T-helper 17 cell (primary cell): ENCODE measurements at places on chromosomes 12 and 14.

- DNase-seq: no peak
These were observed 4.5 kb upstream of the MIA2 start for GRCh38 chr14:39229222-39229543.

DNA sequence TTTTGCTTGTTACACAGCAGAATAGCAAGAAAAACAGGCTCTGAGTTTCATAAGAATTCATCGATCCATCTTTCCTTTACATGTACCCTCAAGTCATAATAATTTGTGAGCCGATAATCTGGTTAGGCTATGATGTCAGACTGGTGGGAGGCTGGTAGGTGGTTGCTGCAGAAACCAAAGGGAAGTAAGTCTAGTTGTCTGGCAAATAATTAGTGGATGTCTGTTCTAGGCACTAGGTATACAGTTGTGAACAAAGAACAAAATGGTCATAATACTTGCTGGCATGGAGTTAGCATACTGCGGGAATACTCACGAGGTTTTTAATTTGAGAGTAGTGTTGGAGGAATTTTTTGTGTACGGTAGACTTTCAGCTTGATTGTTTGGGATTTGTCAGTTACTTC, 8.8 kb downstream of the SUSD6 start:
- no peak for DNase-seq

DNA sequence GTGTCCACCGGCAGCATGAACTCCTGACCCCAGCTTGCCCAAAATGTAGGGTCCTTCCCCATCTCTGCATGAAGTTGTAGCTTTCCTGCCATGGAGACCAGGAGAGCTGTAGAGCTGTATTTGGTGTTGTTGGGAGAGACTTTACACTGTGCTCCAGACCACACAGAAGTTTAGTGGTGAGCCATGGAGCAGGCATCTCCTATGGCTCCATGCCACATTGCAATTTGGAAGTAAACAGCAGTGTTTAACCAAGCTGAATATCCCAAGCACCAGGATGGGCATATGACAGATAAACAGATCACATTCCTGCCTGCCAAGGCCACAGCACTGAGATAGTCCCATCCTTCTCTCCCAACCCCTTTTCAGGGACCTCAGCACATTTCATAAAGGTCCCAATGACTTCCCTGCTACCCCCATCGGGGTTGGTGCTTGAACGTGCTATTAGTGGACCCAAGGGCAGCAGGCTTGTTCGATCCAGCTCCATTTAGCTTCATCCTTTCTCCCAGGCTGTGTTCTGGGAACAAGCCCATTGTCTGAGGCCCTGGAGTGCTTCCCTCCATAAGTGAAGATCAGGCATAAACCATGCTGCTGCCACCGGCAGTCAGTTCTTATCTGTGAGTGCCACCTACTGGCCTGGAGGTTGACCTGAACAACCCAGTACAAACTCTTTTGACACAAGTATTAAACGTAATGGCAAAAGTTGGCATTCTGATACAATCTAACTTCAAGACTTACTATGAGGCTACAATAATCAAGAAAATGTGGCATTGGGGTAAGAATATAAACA, 172.3 kb upstream of the ATXN7L3B start:
- DNase-seq: no peak

- no peak for DNase-seq
These were observed 465.8 kb upstream of the SYT1 start for GRCh38 chr12:78398750-78399149.

- DNase-seq: no peak
These were observed 71.1 kb downstream of the AVPR1A start for GRCh38 chr12:63079791-63080502.

DNA sequence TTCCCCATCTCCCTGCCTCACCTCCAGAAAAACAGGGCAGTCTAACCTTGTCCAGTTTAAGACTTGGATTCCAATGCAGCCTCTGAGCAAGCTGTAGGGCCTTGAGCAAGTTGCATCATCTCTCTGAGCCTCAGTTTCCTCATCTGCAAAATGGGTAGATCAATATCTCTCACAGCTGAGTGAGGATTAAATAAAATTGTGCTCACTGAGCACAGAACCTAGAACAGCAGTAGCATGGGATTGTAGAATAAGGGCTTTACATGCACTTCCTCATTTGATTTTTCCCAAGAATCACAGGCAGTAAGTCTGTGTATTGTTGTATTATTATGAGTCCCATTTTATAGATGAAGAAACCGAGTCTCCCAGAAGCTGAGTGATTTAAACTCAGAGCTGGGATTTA, 2.0 kb downstream of the DTX1 start:
- no peak for DNase-seq

DNA sequence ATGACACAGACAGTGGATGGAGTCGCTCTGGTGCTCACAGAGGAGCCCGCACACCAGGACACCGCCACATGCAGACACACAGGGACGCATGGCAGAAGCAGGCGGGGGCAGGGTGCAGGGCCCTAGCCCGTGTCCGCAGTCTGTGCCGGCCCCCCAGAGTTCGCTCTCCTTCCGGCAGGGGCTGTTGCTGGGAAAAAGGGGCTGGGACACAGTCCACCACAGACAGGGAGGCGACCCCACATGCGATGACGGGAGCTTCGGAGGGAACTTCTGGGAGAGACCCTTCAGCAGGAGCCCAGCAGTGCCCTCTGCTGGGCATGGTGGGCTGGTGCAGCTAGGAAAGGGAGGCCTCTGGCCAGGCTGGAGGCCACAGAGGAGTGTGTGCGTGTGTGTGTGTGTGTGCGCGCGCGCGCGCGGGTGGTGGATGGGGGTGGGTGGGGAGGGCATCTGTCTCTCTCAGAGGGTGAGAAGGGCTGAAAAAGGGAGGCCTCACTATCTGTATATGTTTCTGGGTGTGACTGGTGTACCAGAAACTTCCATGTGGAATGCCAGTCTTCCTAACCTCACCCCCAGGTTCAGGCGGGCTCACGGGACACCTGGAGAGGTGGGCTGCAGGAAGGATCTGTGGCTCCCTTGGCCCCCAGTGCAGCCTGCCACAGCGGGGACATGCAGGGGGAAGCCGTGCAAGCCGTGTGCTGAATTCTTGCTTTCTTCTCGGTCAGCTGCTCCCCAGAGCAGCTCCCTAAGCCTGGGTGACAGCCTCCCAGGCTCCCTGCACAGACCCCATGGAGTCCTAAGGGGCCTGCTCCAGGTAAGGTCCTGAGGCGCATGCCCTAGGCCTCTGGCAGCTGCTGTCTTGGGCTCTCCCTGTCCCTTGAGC, 60.7 kb downstream of the PLEKHG3 start:
- peak; percentile 63 for DNase-seq

- no peak for DNase-seq
These were observed 199.1 kb downstream of the SLC5A8 start for GRCh38 chr12:101010896-101011295.

DNA sequence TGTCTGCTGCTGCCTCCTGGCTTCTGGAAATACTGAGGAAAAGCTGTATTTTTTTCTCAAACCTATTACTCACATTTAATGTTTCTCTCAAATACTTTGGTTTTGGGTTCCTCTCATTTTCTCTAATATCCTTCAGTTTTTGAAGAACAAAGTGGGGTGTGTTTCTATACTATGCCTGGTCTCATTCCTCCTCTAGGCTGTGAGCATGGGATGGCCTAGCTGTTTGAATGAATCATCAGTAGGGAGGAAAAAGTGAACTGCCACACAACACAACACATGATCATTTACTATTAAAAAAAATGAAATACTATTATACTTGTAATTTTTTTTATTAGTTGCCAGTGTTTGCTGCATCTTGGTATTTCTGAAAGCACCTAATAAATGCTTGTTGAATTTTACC, 11.3 kb upstream of the SMCO3 start:
- no peak for DNase-seq

DNA sequence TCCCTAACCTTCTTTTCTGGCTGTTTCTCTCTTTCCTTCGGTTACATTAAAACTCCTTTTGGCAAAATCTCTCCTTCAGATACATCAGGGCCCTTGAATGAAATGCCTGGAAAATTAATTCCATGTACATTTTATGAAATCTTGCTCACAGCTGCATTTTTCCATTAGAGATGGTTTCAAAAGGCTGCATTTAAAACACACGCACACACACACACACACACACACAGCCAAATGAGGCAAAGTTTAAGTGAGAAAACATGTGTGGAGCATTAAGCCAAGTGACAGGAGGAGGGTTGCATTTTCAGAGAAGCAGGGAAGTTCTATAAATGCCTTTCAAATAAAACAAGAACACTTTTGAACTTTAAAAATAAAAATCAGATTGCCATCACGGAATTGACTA, 216.4 kb downstream of the LRIG3 start:
- DNase-seq: no peak

DNA sequence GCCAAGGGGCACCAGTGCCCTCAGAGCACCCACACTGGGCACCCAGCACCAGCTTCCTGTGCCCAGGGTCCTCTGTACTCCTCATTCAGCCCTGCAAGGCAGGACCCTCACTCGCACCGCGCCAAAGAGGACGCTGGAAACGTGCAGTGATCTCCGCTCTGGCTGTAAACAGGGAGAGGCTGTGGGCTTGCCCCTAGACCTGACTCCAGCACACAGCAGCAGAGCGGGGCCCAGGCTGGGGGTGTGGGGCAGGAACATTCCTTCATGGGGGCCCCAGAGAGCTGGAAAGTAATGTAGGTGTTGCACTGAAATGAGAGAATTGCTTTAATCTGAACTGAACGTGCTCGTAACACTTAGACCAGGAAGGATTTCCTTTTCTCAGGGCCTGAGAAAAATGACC, 5.0 kb upstream of the BRF1 start:
- no peak for DNase-seq

DNA sequence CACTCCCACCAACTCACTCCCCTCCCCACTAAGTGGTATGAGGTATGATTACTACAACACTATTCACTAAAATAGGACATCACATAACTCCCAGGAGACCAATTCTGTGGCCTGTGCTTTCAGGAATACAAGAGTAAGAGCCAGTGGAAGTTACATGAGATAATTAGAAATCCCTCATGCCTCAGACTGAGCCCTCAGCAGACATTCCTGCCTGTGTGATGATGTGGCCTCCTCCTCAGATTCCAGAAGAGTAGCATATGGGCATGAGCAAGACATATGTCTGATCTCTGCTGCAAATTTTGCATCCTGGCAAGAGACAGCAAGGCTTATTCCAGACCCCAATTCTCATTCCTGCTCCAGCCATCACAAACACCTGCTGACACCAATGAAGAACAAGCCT, 46.0 kb upstream of the BMP4 start:
- no peak for DNase-seq

GRCh38 chr14:97306760-97307246, 509.6 kb downstream of the VRK1 start:
- no peak for DNase-seq

GRCh38 chr14:104293851-104294627, 155.7 kb downstream of the KIF26A start:
- DNase-seq: no peak

DNA sequence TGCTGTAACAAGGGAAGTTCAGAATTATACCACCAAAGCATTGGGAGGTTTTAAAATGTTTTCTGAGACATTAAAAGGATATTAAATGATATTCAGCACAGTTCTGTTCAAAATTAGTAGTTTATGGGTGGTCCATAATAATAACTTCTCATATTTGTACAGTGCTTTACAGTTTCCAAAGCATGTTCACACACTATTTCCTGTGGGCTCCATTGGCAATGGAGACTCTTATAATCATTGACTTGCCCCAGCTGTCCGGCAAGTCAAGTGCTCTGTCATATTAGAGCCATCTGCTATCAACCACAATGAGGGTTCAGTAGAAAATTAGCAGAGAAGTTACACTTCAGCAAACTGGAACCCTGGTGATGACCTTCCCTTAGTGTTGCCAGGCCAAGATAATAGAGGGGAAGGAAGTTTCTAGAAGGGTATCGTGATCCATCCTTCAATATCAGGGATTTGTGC, 526.6 kb upstream of the CCDC196 start:
- no peak for DNase-seq

- DNase-seq: no peak
These were observed 45.5 kb downstream of the CHST11 start for GRCh38 chr12:104502217-104502616.

DNA sequence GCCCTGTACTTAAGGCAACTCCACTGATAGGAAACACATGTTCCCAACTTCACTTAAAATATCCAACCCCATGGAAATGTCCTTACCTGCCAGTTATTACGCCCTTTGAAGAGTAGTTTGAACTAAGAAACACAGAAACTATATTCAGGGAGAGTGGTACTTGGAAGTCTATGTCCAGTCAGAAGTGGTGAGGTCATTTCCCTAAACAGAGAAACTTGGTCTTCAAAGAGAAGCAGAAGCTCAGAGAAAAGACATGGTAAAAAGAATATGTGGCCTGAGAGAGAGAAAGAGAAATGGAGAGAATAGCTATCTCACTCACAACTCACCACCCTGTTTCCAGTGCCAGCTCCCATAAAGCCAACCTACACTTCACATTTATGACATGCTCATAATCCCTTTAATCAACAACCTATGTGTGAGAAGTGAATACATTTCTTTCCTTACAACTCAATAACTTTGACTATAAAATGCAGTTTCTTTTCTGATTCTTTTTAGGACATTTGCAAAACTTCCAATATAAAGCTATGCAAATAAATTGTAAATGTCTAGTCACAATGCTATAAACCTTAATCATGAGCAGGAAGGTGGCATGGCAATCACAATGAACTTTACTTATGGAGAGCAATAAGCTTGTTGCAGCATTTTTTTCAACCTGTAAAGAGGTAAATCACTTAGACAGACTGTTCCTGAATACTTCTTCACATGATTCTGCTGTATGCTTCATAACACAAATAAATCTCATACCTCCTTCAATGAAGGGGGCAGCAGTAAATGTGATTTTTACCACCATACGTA, 67.1 kb downstream of the CPNE8 start:
- DNase-seq: no peak

GRCh38 chr12:121490401-121491281, 90.2 kb downstream of the KDM2B start:
- no peak for DNase-seq

DNA sequence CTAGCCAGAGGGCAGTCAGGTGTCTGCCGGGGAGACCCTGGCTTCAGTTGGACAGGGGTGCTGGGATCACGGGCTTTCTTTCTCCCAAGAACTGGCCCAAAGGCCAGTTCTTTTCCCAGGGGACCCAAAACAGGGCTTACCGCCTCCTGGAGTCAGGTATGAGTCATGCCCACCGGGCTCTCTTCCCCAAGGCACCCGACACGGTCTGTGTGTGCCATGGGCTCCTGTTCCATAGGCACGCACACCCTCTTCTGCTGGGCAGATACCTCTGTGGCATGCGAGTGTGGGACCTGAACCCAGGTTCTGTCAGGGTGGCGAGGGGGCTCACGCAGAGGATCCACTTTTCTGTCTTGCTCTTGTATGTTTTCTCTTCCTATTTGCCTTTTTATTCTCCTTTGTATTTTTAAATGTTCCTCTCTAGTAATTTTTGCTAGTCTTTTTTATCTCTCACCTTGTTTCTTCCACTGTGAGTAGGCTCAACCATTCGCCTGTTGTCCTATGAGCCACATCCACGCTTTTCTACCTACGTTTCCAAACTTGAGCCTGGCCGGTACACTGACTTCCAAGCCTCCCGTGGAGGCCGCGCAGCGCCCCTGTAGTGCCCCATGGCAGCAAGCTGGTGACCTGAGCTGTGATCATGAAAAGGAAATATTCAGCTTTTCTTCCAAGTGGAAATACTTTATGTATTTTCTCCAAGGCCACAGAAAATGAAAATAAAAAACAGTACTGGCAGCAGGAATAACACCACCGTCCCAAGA, 362.2 kb downstream of the CACNA1C start:
- no peak for DNase-seq
